Activated T-helper 1 cell treated with anti-CD3 and anti-CD28 coated beads, Interleukin-12 subunit alpha, Interleukin-12 subunit beta, Interleukin-2, Interleukin-4 antibody, amounts not matched to agents 30 ng/mL and 10 ng/mL and 1 ng/mL, durations not matched to agents 14 hours and 24 hours and 36 hours (primary cell): ENCODE measurements at places on chromosomes 3 and 15.

DNA sequence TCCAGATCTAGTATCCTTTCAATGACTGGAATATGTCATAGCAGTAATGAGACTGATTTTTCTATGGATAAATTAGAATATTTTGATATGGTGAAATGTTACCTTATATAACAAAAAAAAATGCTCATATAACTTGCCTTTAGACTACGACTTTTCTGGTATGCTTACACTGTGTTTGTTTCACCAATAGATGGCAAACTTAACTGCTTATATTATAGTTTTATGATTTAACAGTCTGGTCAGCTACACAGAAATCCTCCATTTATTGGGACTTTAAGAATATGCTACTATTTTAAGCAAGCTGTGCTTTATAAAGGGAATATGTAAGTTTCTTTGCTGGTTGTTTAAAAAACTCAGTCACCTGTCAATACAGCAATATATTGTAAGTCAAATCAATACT lies 205.6 kb downstream of the VGLL3 start:
- DNase-seq: no peak
- no peaks in the 10 kb centered on the region for H3K4me1 ChIP-seq
- no peaks in the 10 kb centered on the region for H3K27me3 ChIP-seq
- H3K27ac ChIP-seq: no peak overlapping the region
- H3K36me3 ChIP-seq: no peaks in the 10 kb centered on the region

GRCh38 chr3:112010636-112011035 lies 11.9 kb downstream of the TAGLN3 start:
- H3K27me3 ChIP-seq: no peaks in the 10 kb centered on the region
- no peak for DNase-seq
- H3K4me3 ChIP-seq: no peak overlapping the region
- H3K36me3 ChIP-seq: no peaks in the 10 kb centered on the region

- H3K4me1 ChIP-seq: peaks cover 25% of the 10 kb centered on the region
- H3K27ac ChIP-seq: no peak overlapping the region
- H3K27me3 ChIP-seq: no peaks in the 10 kb centered on the region
- H3K36me3 ChIP-seq: peaks cover 20% of the 10 kb centered on the region
- no peak overlapping the region for H3K4me3 ChIP-seq
- no peak for DNase-seq
Observed at GRCh38 chr15:90239371-90239770, 5.4 kb downstream of the GDPGP1 start.

GRCh38 chr15:40398413-40398873 lies 7.2 kb upstream of the IVD start:
- DNase-seq: peak; percentile 17
- H3K27ac ChIP-seq: peak overlapping the region; percentile 37
- peak overlapping the region; percentile 59 for H3K4me3 ChIP-seq
- peaks cover 12% of the 10 kb centered on the region for H3K36me3 ChIP-seq

GRCh38 chr3:149954812-149955211 lies 15.9 kb downstream of the PFN2 start:
- H3K4me3 ChIP-seq: no peak overlapping the region
- H3K4me1 ChIP-seq: peaks cover 14% of the 10 kb centered on the region
- H3K27ac ChIP-seq: no peak overlapping the region
- H3K36me3 ChIP-seq: no peaks in the 10 kb centered on the region
- H3K27me3 ChIP-seq: no peaks in the 10 kb centered on the region

DNA sequence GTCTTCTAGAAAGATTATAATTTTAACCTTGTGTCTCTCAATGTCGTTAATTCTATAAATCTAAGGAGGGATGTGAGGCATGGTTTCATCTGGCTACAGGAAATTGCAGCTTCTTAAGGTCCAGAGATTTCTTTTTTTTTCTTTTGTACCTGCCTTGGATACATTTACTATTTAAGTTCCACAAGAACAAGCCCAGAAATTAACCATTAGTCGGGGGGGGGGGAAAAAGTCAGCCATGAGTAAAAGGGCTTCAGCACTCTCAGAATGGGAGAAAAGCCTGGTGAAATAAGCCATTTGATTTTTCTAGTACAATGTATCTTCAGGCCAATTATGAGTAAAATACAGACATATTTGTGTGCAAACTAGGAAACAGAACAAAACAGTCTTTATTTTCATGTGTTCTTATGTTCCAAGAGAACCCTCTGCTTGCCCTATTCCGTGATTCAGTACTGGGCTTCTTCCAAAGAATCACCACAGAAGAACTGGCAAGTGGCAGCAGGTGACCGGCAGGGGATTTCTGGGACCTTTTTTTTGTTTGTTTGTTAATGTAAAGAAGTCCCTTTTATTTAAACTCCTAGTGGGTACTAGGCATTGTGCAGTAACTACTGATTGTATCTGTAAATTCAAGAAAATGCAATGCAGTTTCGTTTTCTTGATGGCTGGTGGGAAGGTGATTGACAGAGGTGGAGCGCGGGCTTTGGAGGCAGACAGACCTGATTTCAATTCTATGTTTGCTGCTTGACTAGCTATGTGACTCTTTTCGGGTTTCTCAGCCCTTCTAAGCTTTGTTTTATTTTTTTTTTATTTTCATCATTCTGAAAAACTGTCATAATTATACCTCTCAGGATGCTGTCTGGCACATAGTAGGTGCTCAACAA lies 82.5 kb downstream of the PEX5L start:
- H3K36me3 ChIP-seq: no peaks in the 10 kb centered on the region
- H3K27ac ChIP-seq: peak overlapping the region; percentile 46
- no peak overlapping the region for H3K4me3 ChIP-seq
- peaks cover 28% of the 10 kb centered on the region for H3K4me1 ChIP-seq

GRCh38 chr15:66680502-66680901 lies 21.5 kb upstream of the SMAD6 start:
- H3K27me3 ChIP-seq: peaks cover 4% of the 10 kb centered on the region
- no peak overlapping the region for H3K27ac ChIP-seq
- DNase-seq: no peak

GRCh38 chr3:126496894-126497850 lies 20.4 kb downstream of the UROC1 start:
- H3K4me1 ChIP-seq: peaks cover 7% of the 10 kb centered on the region
- no peaks in the 10 kb centered on the region for H3K27me3 ChIP-seq
- no peak for DNase-seq
- no peak overlapping the region for H3K4me3 ChIP-seq

DNA sequence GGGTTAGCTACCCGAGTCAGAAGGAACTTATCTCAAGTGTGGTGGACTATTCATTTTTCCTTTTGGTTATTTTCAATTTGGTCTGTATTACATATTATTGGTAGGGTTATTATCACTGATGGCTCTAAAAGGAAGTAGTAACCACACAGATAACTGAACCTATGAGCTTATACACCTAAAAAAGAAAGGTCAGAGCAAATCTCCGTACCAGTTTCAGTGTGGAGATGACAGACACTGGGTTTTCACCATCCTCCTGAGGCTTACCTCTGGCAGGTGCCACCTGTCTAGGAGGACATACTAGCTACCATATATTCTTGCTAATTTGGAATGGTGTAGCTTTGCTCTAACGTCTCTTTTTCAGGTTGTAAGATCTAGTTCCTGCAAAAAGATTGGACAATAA lies 10.2 kb downstream of the GAP43 start:
- H3K4me3 ChIP-seq: no peak overlapping the region
- DNase-seq: no peak
- no peak overlapping the region for H3K27ac ChIP-seq
- no peaks in the 10 kb centered on the region for H3K4me1 ChIP-seq
- no peaks in the 10 kb centered on the region for H3K36me3 ChIP-seq

- no peak overlapping the region for H3K4me3 ChIP-seq
- peaks cover 17% of the 10 kb centered on the region for H3K27me3 ChIP-seq
- DNase-seq: no peak
- H3K4me1 ChIP-seq: no peaks in the 10 kb centered on the region
- no peak overlapping the region for H3K27ac ChIP-seq
- no peaks in the 10 kb centered on the region for H3K36me3 ChIP-seq
Observed at GRCh38 chr15:80203361-80203885, 48.6 kb downstream of the CTXND1 start.

DNA sequence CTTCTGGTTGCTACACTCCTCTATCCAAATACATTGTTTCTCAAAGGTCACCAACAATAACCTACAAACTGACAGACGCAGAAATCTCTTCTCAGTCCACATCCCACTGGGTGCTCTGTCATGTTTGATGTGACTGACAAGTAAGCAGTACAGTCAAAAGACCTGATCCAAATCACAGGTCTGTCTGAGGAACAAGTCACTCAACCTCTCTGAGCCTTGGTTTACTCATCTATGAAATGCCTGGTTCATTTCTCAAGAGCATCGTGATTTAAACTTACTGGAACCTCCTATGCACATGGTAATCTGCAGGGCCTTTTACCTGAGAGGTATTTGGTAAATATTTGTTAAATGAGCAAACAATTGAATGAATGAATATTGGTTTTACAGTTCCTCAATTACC lies 5.5 kb downstream of the LRRC31 start:
- no peak overlapping the region for H3K27ac ChIP-seq
- H3K4me1 ChIP-seq: peaks cover 24% of the 10 kb centered on the region
- H3K36me3 ChIP-seq: peaks cover 1% of the 10 kb centered on the region

GRCh38 chr15:89783111-89783860 lies 7.2 kb downstream of the MESP2 start:
- no peaks in the 10 kb centered on the region for H3K36me3 ChIP-seq
- peaks cover 21% of the 10 kb centered on the region for H3K4me1 ChIP-seq
- no peak overlapping the region for H3K4me3 ChIP-seq
- DNase-seq: no peak
- H3K27ac ChIP-seq: no peak overlapping the region
- H3K27me3 ChIP-seq: peaks cover 9% of the 10 kb centered on the region

GRCh38 chr3:112688085-112688769 lies 47.3 kb upstream of the CCDC80 start:
- DNase-seq: no peak
- H3K4me1 ChIP-seq: peaks cover 12% of the 10 kb centered on the region
- H3K27me3 ChIP-seq: peaks cover 11% of the 10 kb centered on the region
- H3K36me3 ChIP-seq: peaks cover 8% of the 10 kb centered on the region
- no peak overlapping the region for H3K4me3 ChIP-seq

DNA sequence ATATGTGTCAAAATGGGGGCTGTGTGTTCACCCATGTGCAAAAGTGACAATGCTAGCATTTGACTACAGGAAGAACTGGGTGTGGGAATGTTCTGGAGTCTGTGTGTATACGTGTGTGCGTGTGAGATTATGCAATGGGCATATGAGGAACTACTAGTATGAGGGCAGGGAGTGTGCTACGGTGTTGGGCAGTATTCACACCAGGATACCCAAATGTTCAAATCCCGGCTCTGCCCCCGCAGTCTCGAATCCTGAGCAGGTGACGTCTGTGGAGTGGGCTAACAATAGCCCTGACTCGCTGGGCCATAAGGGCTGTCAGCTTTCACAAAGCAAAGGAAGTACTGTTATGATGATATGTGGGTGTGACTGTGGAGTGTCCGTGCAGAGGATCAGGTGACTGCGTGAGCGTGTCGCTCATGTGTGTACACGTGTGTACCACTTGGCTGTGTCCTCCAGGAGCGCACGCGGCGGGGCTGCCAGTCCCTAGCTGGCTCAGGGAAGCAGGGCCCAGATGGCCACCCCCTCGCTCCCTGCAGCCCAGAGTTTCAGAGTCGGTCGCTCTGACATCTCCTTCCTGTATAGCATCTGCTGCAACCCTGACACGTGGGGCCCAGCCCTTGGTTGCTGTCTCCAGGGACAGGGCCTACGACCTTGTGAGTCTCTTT lies 27.2 kb downstream of the IQSEC1 start:
- no peak for DNase-seq
- peaks cover 14% of the 10 kb centered on the region for H3K4me1 ChIP-seq
- H3K36me3 ChIP-seq: no peaks in the 10 kb centered on the region
- H3K27ac ChIP-seq: no peak overlapping the region
- H3K27me3 ChIP-seq: peaks cover 1% of the 10 kb centered on the region

DNA sequence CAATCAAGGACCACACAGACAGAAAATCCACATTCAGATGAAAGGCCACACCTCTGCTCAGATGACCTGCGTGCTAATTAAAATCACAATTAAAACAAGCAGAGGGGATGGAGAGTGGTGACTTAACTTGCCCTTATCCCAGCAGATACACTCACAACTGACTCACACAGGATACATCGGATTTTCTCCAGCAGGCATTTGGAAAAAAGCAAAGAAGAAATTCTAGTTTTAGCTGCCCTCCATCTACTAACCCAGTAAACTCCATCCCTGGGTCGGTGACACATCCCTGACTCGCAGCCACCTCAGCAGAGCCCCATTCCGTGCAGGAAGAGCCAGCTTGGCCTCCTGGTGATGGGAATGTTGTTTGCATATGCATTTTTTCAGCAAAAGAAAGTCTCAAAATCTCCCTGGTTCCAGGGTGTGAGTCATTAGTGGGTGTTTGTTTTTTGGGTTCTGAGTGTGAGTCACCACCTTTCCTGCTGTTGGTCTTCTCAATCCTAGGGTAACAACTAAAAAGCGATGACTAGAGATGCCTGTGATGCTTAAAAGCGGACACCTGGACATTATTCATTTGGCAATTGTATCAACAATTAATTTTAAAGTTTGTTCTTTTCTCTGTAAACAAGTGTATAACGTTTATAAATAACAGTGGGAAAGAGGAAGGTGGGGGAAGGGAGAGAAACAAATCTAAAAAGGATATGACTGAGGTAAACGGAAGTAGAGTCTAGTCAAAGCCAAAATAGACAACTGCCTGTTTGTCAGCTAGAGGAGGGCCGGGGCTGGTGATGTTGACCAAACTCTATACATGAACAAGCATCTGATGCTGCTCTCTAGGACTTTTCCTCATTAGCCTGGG lies 49.8 kb upstream of the SLC4A7 start:
- peak; percentile 20 for DNase-seq
- no peaks in the 10 kb centered on the region for H3K27me3 ChIP-seq
- H3K36me3 ChIP-seq: peaks cover 7% of the 10 kb centered on the region
- H3K4me3 ChIP-seq: peak overlapping the region; percentile 46

DNA sequence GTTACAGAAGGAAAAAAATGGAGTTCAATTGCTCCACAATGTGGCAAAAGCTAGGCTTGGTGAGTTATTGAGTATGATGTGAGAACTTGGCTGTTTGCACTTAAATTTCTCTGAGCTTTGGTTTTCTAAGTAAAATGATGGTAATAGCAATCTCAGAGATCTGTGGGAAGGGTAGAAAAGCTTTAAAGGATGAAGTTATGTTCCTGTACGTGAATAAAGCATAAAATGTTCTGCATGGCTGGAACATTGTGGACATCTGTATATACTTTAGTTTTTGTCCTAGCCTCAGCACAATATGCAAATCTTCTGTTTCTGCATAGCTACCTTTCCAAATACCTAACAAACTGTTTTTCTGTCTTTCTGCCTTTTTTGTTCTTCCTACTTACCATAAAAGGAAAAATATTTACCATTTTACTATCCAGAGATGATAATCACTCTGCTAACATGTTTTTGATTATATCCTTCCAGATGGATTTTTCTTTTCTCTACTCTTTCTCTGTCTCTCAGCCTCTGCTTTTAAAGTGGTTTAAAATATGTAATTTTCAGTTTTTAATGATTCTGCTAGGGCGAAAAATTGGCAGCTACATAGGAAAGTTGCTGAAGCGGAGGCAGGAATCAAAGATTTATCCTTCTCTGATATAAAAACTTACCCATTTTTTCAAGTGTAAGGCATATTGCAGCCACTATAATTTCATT lies 188.1 kb downstream of the FNDC3B start:
- H3K27ac ChIP-seq: no peak overlapping the region
- no peaks in the 10 kb centered on the region for H3K4me1 ChIP-seq
- H3K27me3 ChIP-seq: no peaks in the 10 kb centered on the region

GRCh38 chr3:123015596-123015995 lies 12.0 kb downstream of the SEMA5B start:
- no peak overlapping the region for H3K27ac ChIP-seq
- no peaks in the 10 kb centered on the region for H3K36me3 ChIP-seq
- no peaks in the 10 kb centered on the region for H3K4me1 ChIP-seq
- no peak for DNase-seq
- no peak overlapping the region for H3K4me3 ChIP-seq
- H3K27me3 ChIP-seq: peaks cover 37% of the 10 kb centered on the region
